ENCODE measurements at places on chromosomes 12 and 14.

DNA sequence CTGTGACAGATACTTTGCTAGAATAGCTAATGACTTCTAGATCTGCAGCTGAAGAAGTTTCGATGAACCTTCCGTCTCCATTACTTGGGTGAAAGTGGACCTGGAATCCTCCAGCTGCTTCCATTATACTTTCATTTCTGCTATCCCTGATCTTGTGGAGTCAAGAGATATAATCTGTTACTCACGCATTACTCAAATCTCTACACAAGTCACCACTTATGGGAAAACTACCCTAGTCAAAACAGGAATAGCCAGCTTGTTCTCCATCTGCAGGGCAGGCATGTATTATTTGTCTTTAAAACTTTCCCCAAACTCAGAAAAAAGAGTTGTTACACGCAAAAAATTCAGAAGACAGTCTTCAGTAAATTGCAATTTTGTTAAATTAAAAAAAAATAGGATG lies 2.8 kb upstream of the KTN1 start:
- no peak for DNase-seq

DNA sequence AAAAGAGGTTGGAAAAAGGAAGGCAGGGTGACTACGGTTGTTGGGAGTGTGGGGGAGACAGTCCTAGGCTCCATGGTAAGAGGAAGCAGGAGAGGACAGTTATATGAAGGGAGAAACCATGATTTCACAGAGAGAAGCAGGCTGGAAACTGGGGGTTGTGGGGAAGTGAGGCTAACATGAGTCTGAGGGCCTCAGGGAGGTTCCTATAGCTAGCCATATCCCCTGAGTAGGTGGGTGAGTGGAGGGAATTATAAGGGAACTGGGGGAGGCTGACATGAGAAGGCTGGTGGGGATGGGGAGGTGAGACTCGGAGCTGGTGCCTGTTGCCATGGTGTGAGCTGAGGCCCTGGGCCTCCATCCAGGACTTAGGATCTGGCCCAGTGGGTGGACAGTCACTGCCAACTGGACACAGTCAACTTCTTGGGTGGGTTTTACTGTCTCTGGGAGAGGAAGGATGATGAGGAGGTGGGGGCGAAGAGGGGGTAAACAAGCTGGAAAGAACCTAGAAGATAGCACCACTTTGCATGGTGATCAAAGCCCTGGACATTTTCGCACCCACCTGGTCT lies 1.4 kb downstream of the RNASE13 start:
- DNase-seq = no peak

- DNase-seq = no peak
Measured at GRCh38 chr12:40903040-40903439, 210.8 kb downstream of the CNTN1 start.

- DNase-seq = no peak
Measured at GRCh38 chr12:132583411-132583710, 27.0 kb downstream of the LRCOL1 start.

DNA sequence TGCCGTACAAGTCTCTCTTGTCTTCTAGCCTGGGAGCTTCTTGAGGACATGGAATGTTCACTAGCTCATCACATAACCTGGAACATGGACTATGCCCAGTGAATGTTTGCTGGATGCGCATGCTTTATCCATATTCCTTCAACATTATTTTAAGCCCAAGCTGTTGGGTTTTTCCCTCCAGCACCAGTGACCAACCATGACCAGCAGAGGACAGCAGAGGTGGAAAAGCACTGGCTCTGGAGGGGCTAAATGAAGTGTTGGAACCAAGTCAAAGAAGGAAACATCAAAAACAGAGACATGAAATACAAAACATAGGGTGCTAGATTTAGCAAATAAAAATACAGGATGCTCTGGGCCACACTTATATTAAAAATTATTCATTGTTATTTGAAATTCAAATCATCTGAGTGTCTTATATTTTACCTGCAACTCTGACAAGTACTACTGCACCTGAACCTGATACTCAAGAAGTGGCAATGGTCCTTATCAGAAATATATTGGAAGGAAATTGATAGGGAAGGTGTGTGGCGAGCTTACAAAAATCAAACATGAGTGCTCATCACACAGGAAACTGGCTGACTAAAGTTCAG lies 23.1 kb upstream of the HELB start:
- no peak for DNase-seq

DNA sequence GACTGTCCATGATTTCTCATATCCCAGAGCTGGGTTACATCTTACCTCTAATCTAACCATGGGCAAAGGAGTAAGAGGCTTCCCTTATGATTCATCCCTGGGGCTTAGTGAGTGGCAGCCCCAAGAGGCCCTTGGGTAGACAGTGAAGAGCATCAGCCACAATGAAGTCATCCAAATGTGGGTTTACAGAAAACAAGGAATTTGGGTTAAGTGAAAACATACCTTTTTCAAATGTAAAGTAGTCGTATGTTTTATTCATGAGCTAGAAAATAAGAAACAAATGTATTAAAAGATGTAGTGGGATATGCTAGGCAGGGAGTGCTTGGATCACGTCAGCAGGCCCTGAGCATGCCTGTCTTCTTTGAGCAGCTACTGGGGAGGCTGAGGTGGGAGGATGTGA lies 54.0 kb upstream of the ELK3 start:
- DNase-seq = no peak
